Colonic mucosa (tissue), 4 donors: ENCODE measurements at places on chromosomes 6 and 20. TPM values are rescaled to one million over a fixed set of nuclear protein-coding genes. Genes with fewer than 3 reads are reported as not detected.

The APOBEC2 gene
- total RNA-seq: 0.22 TPM

DNA sequence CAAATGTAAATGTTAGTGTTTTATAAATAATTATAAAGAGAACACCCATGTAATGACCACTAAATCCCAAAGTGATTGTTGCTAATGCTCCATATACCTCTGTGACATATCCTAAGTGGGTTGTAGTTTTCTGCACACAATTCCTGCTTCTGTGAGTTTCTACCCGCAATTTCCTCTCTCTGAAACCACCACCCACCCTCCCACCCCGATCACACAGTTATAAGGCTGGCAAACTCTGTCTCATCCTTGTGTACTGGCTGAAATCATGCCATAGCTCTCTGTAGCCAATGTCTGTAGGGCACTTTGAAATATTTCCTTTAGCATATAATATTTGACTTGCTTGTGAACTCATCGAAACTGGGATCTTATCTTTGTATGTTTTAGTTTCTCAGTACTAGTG lies 236.6 kb downstream of the PLCB1 start:
- DNase-seq: no peak

- DNase-seq: no peak
These were observed 65.0 kb downstream of the HDDC2 start for GRCh38 chr6:125236536-125237327.

DNA sequence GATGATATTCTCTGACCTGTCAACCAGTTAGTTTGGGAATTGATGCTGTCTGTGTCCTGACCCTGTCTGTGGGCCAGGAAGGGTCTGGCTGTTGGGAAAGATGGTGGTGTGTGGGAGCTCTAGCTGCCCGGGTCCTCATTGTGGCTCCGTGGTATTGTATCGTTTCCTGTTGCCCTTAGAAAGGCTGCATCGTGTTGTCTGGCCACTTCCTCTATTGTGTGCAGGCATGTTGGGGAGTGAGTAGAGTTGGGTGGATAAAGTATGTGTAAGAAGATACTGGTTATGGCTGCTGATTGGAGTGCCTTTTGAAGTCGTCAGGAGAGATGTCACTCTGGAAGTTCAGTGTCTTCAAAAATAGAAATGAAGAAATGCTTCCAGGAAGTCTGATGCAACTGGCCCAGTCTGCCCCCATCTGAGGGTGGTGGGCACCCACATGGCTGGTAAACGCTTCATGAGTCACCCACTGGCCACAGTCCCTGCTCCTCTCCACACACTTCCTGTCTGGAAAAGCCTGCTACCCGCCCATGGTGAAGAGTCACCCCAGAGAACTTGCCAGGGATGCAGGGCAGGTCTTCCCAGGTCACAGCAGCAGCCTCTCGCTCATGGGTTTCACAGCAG lies 27.9 kb downstream of the PPARD start:
- peak; percentile 37 for DNase-seq

The CALHM6 gene
- 6.2 TPM for total RNA-seq

The PGC gene
- not detected for total RNA-seq
